ENCODE measurements at places on chromosomes 7 and 10.

DNA sequence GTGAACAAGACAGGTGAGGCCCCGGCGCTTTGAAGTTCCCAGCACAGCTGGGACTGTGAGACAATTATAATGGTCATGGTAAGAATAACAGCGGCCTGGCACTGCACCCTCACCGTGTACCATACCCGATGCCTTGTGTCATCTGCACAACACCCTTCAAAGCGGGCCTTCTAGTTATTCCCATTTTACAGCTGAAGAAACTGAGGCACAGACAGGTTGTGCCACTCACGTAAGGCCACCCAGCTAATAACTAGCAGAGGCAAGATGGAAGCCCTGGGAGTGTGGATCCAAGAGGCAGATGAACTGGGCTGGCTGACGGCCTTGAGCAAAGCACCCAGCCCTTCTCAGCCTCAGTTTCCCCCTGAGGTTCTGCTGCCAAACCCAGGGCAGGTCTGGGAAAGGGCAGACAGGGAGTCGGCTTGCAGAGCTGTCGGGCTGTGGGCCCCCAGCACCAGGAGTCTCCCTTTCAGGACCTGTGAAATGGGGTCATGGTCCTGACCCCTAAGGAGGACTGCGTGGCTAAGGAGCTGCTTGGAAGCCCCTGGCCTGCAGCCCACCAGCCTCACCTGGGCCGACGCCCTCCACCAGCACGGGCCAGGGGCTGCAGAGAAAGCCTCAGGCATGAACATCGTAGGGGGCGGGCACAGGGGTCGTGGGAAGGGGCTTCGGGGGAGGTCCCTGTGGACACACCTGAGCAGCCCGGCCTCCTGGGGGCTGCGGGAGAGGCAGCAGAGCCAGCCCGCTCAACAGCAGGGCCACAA, 15.3 kb upstream of the LFNG start:
- no peak for DNase-seq

DNA sequence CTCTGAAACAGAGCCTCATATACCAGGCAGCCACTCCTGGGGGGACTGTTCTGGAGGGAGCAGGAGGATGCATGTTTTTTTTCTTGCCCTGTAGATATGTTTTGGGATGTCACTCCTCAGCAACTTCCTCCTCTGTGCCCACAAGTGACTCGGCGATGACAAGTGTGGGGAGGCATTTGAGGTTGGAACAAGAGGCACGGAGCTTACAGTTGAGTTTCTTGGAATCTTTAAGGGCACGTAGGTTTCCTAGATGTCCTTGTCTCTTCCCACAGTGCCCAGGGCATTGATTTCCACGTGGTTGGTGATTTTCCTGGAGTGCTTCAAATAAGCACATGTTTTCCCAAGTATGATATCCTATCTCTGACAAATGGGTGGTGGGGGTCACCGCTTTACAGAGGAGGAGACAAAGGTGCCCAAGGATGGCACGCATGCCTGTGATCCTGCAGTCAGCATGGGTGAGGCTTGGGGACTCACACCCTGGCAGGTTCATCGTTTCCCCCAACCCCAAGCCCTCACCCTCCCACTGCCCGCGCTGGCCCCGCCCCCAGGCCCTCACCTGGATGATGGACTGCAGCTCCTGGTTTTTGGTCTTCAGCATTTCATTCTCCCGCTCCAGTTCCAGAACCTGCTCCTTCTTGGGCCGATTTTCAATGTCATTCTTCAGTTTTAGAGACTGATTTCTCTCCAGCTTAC, 95.2 kb upstream of the GNA12 start:
- no peak for DNase-seq

DNA sequence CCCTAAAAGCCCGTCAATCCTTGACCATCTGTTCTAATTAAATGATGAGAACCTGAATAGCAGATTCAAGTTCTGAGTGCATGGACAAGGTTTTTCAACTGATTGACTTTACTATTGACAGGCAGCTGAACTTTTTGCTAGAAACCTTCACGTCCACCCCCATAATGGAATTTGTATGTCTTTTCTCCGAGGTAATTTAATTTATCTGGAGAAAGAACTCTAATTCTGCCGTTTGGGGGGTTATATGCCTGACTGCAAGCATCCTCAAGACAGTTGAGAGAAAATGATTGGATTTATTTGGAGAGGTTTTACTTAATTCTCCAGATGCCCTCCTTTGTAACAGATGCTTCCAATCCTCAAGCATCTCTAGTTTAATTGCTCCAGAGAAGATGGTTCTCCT, 1053.4 kb upstream of the AUTS2 start:
- no peak for DNase-seq

DNA sequence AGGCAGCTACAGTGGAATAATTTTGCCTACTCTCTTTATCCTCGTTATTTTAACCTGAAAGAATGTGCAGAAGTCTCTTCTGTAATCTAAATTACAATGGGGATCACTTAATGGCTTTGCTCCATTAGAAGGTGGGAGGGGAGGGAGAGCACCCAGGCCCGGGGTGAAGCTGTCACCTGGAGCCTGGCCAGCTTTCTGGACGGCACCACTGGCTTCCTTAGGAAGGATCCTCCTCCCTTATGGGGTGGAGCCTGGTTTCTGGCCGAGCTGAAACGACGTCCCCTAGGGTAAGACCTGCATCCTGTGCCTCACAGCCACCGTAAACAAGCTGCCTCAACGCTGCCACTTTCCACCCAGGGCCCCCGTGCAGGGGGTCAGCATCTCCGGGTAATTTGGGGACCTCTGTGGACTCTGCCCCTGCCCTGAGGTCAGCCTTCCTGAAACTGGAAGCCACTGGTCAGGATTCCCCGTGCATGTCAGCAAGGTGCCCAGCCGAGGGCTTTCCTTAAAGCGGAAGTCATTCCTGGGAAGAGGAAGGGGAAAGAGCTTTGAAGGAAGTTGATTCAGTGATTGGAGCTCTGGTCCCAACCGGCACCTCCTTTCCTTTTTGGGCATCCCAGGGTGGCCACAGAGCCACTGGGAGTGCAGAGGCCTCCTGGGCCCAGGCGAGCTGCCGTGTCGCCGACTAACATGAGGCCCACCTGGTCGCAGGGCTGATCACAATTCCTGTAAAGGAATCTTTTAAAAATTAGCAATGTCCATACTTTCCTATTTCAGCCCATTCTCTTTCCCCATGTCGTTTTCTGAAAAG, 569.1 kb downstream of the DNAJB6 start:
- peak; percentile 24 for DNase-seq

DNA sequence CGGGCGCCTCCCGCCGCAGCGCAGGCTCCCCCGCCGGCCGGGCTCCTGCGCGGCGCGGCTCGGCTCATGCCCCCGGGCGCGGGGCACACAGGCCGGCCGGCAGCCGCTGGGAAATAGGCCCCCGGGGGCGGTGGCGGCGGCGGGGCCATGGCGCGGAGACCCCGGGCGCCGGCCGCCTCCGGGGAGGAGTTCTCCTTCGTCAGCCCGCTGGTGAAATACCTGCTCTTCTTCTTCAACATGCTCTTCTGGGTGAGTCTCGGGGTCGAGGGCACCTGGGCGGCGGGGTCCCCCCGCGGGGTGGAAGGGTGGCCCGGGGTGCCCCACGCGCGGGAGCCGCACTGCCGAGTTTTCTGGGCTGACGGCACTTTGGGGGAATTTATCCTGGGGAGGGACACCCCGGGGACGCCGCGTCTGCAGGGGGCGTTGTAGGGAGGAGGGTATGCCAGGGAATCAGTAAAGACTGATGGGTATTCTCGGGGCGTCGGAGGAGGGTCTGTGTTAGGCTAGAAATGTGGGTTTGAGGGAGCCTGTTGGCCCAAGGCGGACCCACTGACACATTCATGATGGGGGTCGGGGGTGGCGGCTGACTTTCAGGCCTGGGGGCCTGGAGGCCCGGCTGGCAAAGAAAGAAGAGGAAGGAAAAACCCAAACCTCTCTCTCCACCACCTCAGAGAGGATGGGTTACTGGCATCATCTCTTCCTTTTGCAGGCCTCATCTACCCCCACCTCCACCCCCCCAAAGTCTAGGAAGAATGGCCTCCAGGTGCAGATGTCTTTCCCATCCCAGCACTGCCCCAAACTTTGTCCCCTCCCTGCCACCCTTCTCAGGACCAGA, 544 bp downstream of the TSPAN33 start:
- no peak for DNase-seq

- DNase-seq: no peak
These were observed 631.1 kb upstream of the MBL2 start for GRCh38 chr10:53403688-53404087.

GRCh38 chr10:105993609-105994008, 1170.9 kb downstream of the SORCS1 start:
- DNase-seq: no peak

DNA sequence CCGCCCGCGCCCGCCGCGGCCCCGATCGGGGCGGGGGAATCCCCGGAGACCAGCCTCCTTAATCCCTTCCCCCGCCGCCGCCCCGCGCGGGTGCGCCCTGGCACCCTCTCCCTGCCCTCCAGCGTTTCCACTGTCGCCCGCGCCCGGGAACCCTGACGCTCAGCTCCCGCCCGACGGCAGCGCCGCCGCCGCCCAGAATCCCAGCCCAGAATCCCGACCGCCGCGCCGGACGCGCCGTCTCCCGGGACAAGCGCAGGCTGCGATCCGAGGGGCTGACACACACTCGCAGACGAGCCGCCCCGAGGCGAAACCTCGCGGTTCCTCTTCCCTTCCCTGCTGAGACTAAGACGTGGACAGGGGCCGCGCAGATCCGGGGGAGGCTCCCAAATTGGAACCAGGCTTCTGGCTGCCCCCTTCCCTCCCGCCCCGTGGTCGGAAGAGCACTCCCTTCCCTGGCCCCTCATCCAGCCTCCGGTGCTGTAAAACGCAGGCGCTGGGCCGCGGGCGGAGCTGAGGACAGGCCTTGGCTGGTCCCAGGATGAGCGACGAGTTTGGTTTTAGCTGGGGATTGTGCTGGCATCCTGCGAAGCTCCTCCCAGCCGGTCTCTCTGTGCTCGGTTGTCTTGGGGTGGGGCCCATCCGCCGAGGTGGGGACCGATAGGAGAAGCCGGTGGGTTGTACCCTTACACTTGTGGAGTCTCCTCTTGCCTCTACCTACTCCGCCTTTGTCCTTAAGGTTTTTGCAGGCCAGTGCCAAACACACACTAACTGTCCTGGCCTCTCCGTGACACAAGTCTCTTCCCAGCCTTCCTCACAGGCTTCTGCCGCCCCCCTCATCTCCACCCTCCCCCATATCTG, 1.1 kb downstream of the MARVELD1 start:
- peak; percentile 62 for DNase-seq

GRCh38 chr7:44275957-44276570, 49.3 kb downstream of the CAMK2B start:
- peak; percentile 95 for DNase-seq

DNA sequence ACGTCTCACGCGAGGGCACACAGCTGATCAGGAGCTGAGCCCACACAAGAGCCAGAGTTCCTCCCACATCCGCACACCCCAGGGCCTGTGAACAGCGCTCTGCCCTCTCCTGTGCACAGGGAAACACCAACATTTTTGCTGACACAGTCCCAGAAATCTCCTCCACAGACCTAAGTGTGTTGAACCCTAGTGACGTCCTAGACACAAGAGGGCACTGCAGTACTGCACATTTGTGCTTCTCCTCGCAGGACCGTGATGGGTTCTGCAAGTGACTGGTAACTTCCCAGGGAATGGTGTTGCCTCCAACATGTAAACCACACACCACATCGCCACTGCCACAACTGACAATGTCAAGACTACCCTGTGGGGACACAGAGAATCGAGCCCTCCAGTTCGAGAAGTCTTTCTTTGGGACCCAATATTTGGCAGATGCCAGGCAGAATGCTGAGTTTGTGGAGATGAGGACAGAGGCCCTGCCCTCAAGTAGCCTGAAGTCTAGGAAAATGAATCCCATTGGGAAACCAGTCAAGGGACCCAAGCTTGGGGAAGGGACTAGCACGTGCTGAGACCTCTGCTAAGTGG, 170.3 kb downstream of the PAXIP1 start:
- DNase-seq: peak; percentile 22

- DNase-seq: no peak
These were observed 31.8 kb downstream of the SMURF1 start for GRCh38 chr7:99112097-99112496.

GRCh38 chr10:21527598-21528235, 2.2 kb upstream of the SKIDA1 start:
- DNase-seq: no peak

GRCh38 chr7:99473315-99473596, 566 bp downstream of the ZNF789 start:
- no peak for DNase-seq

DNA sequence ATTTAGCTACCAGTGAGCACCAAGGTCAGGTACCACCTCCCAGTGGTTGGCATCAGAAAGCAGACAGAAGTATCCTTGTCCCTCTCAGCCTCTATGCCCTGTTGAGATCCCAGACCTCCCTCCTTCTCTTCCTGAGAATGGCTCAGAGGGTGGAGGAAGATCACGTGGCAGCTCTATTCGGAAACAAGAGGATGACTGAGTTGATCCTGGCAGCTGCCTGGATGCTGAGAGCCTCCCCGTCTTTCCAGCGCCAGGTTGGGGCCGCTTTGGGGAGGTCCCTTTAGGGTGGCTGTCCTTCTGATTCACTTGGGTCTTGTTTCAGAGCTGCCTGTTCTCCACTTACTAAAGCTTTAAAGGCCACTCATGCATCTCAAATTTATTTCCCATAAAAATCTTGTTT, 36.9 kb upstream of the NPFFR1 start:
- no peak for DNase-seq

DNA sequence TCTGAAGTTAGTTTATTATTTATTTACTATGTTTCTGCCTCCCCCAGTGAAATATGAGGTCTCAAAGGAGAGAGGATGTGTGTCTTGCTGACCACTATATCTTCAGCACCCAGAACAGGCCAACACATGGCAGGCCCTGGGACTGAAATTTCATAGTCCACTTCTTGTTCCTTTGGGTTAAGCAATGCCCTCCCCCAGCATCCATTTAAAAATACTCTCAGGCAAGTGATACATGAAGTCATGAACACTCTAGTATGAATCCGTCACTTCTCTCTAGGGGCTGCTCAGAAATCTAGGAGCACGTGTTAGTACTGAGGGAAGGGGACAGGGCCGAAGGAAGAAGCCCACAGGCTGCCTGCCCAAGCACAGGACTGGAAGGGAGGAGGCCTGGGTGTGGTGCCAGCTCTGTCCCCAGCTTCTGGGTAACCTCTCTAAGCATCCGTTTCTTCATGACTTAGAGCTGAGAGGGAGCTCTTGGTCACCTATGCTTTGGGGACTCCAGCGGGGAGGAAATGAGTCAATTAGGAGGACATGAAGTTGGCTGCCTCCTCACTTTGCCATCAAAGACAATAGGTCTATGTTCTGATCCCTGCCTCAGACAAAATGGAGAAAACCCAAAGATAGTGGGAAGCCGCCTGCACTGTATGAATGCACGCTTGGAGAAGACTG, 119.2 kb downstream of the KCNMA1 start:
- no peak for DNase-seq

GRCh38 chr10:120429395-120429794, 27.6 kb upstream of the PLPP4 start:
- DNase-seq: no peak

- DNase-seq: no peak
These were observed 70.7 kb upstream of the MKX start for GRCh38 chr10:27816320-27816719.

DNA sequence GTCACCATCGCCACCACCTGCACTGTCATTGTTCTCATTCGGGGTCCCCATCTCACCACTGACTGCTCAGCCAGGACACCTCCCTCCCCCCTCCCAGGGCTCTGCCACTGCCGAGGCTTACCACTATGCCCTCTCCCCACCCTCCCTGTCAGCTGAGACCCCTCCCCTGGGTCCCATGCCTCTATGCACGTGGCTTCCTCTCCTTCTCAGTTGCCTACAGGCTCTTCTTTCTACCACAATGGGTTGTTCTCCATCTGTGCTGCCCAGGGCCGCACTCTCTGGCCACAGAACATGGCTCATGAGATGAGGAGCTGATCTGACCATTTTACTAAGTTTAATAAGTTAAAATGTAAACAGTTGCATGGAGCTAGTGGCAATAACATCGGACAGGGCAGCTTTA, 16.1 kb upstream of the EN2 start:
- no peak for DNase-seq

Measured in WERI-Rb-1 (cell line).